ENCODE measurements at places on chromosomes 1 and 21.

DNA sequence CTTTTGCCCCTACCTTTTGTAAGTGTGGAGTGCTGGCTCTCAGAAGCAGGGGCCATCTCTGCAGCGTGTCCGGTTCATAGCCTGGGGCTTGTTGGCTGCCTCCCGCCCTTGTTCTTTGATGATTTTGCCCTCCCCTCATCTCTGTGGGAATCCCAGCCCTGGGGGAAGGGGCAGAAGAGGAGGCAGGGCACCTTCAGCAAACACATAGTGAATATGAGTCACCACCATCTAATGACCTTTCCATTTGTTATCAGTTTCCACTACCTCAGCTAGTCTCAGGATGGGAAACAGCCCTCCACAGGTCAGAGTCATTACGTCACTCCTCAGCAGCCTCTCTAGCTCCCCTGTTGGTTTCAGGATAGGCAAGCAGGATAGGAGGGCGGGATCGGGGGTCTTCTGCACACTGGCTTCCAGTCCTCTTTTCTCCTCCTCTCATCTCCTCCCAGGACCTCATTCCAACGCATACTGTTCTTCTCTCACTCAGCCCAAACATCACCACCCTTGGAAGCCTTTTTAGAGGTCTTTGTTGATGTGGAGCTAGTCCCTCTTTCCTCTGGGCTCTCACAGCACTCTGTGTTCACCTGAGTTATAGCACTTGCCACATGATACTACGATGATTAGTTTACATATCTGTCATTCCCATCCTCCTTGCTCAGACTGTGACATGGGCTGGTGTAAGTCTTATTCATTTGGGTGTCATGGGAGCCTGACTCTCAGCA lies 15.8 kb downstream of the GADD45A start:
- H3K4me3 ChIP-seq, result no peak overlapping the region
- peaks cover 35% of the 10 kb centered on the region for H3K36me3 ChIP-seq
- H3K27me3 ChIP-seq, result no peaks in the 10 kb centered on the region
- H3K27ac ChIP-seq, result no peak overlapping the region
- 0 out of 2 replicates have a peak, but pooled peaks cover 9% of the 10 kb centered on the region for H3K4me1 ChIP-seq
- DNase-seq, result no peak

GRCh38 chr1:205494115-205494514 lies 10.4 kb upstream of the CDK18 start:
- no peak overlapping the region for H3K27ac ChIP-seq
- no peak for DNase-seq

GRCh38 chr1:198892065-198892464 lies 253.2 kb downstream of the PTPRC start:
- no peaks in the 10 kb centered on the region for H3K27me3 ChIP-seq
- peak overlapping the region; percentile 64 for H3K27ac ChIP-seq
- H3K4me1 ChIP-seq, result peaks cover 50% of the 10 kb centered on the region
- peak; percentile 50 for DNase-seq
- peaks cover 29% of the 10 kb centered on the region for H3K36me3 ChIP-seq

DNA sequence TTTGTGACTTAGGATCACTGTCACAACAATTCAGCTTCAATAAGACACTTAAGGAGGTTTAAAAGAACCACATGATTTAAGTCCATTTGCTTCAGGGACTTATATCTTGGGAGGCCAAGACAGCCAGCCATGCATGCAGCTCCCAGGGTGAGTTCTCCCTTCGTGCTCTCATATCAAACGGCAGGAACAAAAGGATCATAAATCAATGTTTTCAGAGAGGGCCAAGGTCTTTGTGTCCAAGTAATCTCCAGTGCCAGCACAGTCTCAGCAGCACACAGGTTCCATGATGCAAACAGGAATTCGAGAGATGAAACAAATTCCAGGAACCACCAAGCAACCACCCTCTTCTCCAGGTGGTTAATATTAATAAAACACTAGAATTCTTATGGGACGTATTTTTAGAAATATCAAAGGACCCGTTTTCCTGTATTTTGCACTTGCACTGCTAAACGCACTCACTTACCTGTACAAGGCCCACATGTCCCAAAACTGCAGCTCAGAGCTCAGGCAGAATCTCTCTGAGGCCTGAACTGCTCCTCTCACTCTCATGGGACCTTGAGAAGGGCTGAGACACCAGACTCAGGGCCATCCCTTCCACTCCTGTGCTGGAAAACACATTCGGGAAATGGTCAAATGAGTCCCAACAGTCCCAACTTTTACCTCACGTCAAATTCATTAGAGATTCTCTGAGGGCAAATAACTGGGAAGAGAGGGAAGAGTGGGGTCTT lies 100.0 kb upstream of the RAB4A start:
- no peaks in the 10 kb centered on the region for H3K4me1 ChIP-seq
- H3K4me3 ChIP-seq, result no peak overlapping the region
- H3K36me3 ChIP-seq, result no peaks in the 10 kb centered on the region
- no peaks in the 10 kb centered on the region for H3K27me3 ChIP-seq
- H3K27ac ChIP-seq, result no peak overlapping the region

GRCh38 chr1:119893238-119893791 lies 3.0 kb downstream of the ADAM30 start:
- no peaks in the 10 kb centered on the region for H3K36me3 ChIP-seq
- no peak overlapping the region for H3K4me3 ChIP-seq
- H3K4me1 ChIP-seq, result no peaks in the 10 kb centered on the region
- DNase-seq, result no peak

DNA sequence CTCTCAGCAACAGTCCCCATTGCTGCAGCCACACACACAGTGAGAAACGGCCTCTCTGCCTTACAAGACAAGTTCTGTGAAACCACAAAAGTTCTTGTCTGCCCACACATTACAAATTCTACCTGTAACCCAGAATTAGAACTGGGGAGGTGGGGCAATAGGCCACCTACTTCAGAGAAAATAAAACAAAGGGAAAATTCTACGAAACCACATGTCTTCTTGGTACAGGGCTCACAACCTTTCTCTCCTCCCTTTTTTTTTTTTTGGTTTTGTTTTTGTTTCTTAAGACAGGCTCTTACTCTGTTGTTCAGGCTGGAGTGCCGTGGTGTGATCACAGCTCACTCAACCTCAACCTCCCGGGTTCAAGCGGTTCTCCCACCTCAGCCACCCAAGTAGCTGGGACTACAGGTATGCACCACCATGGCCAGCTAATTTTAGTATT lies 30.2 kb downstream of the LPAR3 start:
- H3K27me3 ChIP-seq, result no peaks in the 10 kb centered on the region
- H3K4me1 ChIP-seq, result no peaks in the 10 kb centered on the region
- no peaks in the 10 kb centered on the region for H3K36me3 ChIP-seq
- no peak for DNase-seq
- H3K4me3 ChIP-seq, result no peak overlapping the region
- no peak overlapping the region for H3K27ac ChIP-seq

All from SJSA1 (cell line).